Activated naive CD4-positive, alpha-beta T cell (primary cell): ENCODE measurements at places on chromosomes 12 and 14.

- no peak for DNase-seq
Measured at GRCh38 chr14:26833621-26834176, 235.9 kb upstream of the NOVA1 start.

DNA sequence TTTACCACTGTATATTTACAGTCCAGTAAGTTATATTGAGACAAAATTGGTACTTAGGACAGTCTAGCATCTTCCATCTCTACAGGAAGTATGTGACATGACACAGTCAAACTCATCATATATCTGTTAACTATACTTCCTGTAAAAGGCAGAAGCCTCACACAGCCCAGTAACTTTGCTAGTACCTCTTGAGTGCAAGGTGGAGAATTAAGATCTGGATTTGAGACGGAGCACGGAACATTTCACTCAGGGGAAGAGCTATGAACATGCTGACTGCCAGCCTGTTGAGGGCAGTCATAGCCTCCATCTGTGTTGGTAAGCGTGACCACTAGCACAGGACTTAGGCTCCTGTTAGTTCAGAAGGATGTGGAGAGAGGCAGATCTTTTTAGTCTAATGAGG, 333.7 kb upstream of the OR4E1 start:
- DNase-seq: no peak

- no peak for DNase-seq
Measured at GRCh38 chr12:57216921-57217879, 606 bp downstream of the NXPH4 start.

- no peak for DNase-seq
Measured at GRCh38 chr14:104680806-104681688, 8.4 kb upstream of the INF2 start.

DNA sequence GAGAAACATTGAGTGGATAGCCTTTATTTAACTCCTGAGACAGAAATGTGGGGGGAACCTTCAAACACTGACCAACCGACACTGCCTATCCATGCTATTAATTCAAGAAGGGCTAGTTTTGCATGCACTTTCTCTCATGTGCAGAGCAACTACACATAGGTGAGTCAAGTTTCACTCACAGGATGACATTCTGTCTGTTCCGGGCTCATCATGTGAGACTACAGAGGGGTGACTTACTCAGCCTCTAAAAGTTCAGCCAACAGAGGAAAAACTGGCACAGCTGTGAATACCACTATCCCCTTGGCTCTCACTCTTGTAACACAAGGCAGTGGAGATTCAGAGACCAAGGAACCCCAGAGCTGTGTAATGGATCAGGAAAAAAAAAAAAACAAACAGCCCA, 13.3 kb downstream of the BEST3 start:
- no peak for DNase-seq

- no peak for DNase-seq
Measured at GRCh38 chr14:30656190-30656632, 34.1 kb downstream of the SCFD1 start.

- no peak for DNase-seq
Measured at GRCh38 chr14:39005044-39005880, 97.8 kb downstream of the SEC23A start.
